A549 (cell line): ENCODE measurements at places on chromosomes 5 and 9. TPM values are rescaled to one million over a fixed set of nuclear protein-coding genes. Genes with fewer than 3 reads are reported as not detected.

DNA sequence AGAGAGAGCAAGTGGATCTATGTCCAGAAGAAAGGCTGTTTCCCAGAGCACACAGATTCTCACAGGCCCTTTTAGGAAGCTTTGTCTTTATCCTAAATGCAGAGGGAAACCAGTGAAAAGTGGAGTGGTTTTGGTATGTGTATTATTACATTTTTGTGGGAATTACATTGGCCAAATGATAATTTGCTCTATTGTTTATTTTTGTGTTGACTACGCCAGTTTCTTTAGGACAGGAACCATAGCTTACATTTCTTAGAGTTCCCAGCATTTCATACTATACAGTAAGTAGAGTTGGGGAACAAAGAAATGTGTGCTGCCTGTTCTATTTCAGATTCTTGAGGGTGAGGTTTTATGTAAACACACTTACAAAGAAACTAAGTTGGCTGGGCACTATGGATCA, 29.4 kb upstream of the SPATA31D4 start:
- DNase-seq, result no peak

DNA sequence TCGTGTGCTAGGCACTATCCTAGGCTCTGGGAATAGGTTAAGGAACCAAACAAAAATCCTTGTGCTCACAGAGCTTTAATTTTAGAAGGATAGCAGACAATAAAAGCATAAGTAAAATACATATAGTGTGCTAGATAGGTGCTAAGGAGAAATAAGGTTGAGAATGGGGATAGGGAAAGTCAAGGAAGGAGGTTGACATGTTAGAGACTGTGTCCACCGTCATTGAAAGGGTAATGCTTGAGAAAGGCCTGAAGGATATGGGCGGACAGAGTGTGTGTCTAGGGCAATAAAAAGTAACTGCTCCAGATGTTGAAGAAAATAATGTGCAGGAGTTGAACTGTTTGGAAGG, 482 bp upstream of the TDRD7 start:
- no peak for DNase-seq

GRCh38 chr9:36818242-36818938, 215.7 kb downstream of the PAX5 start:
- DNase-seq, result no peak

- no peak for DNase-seq
These were observed 3.4 kb upstream of the DCTN4 start for GRCh38 chr5:150762211-150762610.

DNA sequence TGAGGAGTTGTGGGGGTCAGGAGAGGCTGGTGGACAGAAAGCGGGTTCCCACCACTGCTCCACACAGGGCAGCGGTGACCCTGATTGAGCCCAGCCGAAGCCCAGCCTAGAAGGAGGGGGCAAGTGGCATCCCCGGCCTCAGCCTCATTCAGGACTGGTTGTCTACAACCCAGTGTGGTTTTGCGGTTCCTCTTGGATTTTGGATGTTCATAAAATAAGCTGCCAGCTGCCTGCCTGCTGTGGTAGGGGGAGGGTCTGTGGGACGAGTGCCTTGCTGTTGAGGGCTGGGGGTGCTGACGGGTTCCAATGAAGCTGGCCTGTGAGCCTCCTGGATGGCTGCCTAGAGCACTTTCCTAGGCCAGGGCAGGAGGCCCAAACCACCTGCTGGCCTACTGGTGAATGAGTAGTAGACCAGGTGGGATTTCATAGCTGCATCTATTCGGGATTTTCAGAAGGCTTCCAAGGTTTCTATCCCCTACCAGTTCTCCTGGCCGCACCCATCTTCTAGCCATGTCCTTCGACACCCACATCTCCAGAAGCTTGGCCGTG, 102.4 kb downstream of the NDFIP1 start:
- no peak for DNase-seq

DNA sequence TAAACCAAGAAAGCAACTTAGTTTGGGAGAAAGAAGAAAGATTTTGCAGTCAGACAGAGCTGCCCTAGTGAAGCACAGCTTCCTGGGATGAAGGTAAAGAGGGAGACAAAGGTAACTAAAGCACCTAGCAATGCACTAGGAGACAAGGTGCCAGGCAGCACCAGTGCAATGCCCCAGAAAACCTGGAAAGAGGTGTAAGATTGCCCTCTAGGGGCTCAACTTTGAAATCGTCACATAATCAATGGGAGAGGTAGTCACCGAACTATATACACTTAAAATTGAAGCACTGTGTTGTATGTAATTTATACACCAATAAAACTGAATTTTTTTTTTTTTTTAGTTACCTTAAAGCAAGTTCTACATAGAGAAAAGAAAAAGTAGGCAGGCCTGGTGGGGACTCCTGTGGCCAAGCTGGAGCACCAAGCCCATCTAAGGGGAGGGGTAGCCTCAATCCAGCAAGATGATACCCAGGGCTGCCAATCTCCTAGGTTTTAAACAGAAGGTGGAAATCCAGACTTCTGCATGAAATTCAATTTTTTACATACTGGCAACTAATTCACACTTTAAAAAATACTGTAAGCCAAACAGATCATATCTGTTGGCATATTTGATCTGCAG, 48.2 kb downstream of the CDK5RAP2 start:
- peak; percentile 55 for DNase-seq

DNA sequence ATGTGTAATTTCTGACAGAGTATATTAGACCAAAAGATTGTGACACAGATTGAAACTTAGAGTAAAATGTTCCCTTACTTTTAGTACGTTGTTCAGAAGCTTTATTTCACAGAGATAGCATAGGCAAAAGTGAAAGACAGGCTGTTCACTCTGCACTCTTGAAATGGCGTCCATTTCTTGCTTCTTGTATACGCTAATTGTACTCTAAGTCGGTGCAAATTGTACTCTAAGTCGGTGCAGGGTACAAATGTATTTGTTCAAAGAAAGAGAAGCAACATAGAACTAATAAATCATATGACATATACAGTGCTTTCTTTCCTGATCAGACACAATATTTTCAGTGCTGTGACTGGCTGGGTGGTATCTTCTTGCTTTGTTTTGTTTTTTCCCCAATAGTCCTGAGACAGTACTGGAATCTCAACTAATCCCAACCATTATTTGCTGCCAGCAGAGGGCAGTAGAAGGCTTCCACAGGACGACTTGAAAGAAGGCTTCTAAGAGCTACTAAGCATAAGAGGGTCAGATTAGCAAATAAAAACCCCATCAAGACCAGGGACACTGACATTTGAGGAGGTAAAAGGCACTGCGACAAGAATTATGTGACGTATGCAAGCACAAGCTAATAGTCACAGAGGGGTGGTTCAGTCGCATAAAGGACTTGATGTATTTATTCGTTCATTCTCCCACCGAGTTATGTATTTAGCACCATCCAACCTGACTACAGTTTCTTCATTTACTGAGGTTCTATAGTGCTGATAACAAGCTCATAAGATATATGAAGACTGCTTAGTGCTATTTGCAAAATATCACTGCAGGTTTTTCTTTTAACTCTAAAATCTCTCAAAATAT, 831.8 kb downstream of the TAF11L14 start:
- DNase-seq, result peak; percentile 13

- DNase-seq, result no peak
These were observed 216.7 kb downstream of the NFIB start for GRCh38 chr9:14097215-14097614.

- no peak for DNase-seq
These were observed 29.8 kb downstream of the AHRR start for GRCh38 chr5:351084-351920.

DNA sequence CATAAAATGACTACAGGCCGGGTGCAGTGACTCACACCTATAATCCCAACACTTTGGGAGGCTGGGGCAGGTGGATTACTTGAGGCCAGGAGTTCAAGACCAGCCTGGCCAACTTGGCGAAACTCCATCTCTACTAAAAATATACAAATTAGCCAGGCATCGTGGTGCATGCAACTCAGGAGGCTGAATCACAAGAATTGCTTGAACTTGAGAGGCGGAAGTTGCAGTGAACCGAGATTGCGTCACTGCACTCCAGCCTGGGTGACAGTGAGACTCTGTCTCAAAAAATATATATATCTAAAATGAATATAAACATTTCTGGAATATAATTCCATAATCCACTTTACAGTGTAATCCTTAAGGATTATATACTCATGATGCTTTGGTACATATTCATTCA, 66.5 kb downstream of the TEX10 start:
- DNase-seq, result no peak

DNA sequence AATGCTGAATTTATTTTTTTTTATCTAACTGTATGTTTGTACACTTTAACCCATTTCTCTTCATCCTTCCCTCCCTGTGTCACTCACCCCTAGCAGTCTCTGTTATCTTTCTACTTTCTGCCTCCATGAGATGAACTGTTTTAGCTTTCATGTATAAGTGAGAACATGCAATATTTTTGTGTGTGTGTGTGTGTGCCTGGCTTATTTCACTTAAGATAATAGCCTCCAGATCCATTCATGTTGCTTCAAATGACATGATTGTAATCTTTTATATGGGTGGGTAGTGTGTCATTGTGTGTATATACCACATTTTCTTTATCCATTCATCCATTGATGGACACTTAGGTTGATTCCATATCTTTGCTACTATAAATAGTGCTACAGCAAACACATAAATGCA, 1023.9 kb downstream of the TLE1 start:
- no peak for DNase-seq

GRCh38 chr9:13569602-13570067, 290.1 kb upstream of the MPDZ start:
- DNase-seq, result no peak

- DNase-seq, result no peak
These were observed 78.2 kb downstream of the ATP10B start for GRCh38 chr5:160773646-160774410.

DNA sequence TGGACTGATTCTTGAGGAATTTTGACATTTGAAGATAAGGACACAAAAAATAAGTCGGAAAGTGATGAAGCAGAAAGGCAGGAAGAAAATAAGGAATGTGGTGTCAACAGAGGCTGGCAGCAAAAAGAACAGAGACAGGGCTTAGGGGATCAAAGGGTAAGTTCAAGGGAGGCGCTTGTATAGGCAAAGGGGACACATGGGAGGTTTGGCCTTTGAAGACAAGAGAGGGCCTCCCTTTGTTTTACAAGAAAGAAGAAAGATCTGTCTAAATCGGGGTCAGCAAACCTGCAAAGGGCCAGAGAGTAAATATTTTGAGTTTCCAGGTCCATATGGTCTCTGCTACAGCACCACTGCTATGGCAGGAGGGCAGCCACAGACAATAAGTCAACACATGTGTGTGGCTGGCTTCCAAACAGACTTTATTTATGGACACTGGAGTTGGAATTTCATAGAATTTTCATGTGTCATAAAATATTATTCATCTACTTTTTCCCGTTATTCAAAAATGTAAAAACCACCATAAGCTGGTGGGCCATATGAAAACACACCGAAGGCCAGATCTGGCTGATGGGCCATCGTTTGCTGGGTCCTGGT, 112.0 kb upstream of the FBXL7 start:
- no peak for DNase-seq

- no peak for DNase-seq
These were observed 159.8 kb downstream of the DROSHA start for GRCh38 chr5:31372124-31372523.

DNA sequence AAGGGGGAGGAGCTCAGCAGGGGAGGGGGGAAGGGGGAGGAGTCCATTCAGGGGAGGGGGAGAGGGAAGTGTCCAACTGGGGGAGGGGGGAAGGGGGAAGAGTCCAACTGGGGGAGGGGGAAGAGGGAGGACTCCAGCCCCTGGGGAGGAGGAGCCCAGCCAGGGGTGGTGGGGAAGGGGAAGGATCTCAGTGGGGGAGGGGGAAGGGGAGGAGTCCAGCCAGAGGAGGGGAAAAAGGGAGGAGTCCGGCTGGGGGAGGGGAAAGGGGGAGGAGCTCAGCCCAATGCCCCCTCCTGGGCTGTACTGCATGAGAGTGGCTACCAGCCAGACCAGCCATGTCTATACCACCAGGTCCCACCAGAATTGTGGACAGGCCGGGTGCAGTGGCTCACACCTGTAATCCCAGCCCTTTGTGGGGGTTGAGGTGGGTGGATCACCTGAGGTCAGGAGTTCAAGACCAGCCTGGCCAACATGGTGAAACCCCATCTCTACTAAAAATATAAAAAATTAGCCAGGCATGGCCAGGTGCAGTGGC, 30.6 kb upstream of the ADAMTS2 start:
- no peak for DNase-seq

- DNase-seq, result no peak
These were observed 71.4 kb downstream of the TLR4 start for GRCh38 chr9:117775591-117775990.

DNA sequence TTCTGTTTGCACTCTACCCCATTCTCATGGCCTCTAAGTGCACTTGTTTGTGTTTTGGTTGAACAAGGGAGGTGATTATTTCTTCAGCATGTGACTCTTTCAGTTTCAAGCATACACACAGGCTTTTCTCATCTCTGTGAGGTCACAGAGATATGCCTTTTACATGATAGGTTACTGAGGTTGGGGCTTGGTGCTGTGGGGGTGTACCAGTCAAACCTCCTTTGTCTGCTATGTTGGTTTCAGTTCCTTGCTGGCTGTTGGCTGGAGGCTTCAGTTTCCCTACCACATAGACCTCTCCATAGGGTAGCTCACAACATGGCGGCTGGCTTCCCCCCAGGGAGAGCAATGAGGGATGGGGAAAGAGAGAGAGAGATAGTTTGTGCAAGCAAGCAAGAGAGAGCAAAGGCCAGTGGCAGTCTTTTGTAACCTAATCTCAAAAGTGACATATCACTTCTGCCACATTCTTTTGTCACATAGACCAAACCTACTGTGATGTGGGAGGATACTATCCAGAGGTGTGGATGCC, 96.7 kb upstream of the SEMA6A start:
- DNase-seq, result no peak

GRCh38 chr5:93915142-93915553, 173.7 kb upstream of the POU5F2 start:
- DNase-seq, result no peak

DNA sequence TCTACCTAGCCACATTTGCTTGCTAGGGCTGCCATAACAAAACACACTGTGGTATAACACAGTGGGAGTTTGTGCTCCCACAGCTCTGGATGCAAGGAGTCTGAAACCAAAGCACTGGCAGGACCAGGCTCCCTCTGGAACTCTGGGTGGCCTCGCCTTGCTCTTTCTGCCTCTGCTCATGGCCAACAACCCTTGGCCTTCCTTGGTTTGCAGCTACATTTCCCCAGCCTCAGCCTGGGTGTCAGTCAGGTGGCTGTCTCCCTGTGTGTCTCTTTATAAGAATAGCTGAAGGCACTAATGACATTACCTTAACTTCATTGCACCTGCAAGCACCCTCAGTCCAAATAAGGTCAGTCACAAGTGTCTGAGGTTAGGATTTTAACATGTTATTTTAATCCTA, 101.0 kb upstream of the IRX2 start:
- no peak for DNase-seq

Gene PCDHA1
- 0.12 to 0.18 TPM (median 0.13 TPM) in 3 replicates for polyA plus RNA-seq

Gene PTGS1
- 0.77 to 1.6 TPM (median 1.0 TPM) in 3 replicates for polyA plus RNA-seq

Gene ANXA6
- polyA plus RNA-seq, result 44.6 to 55.7 TPM (median 53.0 TPM) in 3 replicates

Gene SAPCD2
- polyA plus RNA-seq, result 13.1 to 16.4 TPM (median 14.6 TPM) in 3 replicates

Gene NUTM2F
- not detected in 3 replicates for polyA plus RNA-seq

Gene F2RL1
- polyA plus RNA-seq, result 50.7 to 88.7 TPM (median 73.1 TPM) in 3 replicates

Gene SLC46A2
- not detected in 3 replicates for polyA plus RNA-seq

Gene ESM1
- not detected in 3 replicates for polyA plus RNA-seq

Gene IZUMO3
- polyA plus RNA-seq, result not detected in 3 replicates
